ENCODE measurements at places on chromosomes 5 and 9.
A peak's percentile ranks its signal among the peaks of the same experiment; 100 is the strongest.

DNA sequence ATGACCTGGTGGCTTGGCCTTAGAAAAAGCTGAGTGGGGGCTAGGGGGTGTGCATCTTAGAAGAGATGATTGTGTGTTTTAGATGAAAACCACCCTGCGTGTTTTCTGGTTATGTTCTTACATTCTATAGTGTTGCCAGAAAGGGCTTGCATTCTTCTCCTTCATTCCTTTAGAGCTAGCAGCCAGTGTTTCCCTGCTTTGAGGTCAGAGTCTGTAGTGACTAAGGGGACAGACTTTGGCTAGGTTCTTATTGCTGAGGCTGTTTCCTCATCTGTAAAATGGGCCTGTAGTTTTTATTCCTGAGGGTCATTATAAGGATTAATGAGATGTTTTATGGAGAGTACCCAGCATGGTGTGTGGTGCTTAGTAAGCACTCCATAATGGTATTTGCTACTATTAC is 6.4 kb downstream of the MAST4 start:
- no peak for DNase-seq

GRCh38 chr5:135951257-135951656 is 3.5 kb downstream of the LECT2 start:
- no peak for DNase-seq

DNA sequence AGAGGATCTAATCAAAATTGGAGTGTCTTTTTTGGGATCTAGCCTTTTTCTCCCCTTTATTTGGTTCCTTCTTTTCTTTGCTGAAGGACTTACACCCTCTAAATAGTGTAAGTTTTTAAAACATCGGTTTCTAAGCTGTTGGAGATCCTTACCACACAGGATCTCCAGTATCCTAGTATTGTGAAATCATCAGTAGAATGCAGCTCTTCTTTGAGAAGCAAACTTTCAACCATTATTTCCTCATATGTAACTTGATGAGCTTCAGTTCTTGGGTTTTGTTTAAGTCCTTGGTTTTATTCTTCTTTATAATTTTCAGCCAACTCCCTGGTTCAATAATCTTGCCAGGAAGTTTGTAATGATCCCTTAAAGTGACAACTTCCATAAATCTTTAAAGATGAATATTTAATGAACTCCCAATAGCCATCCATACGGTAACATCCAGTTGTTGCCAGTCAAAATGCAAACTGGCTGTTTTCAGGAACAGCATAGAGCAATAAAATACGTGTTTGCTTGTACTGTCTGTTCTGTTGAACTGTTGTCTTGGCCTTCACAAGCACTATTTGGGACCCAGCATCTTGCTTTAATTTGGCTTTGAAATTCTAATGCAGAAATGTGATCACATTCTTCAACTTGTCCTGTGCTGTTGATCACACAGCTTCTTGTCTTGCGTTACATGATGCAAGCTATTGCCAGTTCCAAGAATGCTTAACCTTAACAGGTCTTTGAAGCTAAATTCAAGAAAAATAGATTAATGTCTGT is 34.8 kb upstream of the TTC23L start:
- no peak for DNase-seq

DNA sequence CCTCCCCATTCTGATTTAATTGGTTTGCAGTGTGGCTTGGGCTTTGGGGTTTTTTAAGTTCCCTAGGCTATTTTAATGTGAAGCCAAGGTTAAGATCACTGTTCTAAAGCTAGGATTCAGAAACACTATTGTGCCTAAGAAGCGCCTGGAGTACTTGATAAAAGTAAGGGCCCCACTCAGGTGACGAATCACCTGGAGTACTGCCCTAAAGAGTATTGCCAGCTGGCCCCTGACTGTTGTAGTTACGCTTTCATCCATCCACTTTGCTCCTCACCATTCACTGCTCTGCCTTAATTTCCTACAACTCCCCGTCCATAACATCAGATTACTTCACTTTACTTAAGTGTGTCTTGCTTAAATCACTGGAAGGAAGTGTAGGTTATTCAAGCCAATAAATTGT is 119.3 kb downstream of the CD180 start:
- no peak for DNase-seq

DNA sequence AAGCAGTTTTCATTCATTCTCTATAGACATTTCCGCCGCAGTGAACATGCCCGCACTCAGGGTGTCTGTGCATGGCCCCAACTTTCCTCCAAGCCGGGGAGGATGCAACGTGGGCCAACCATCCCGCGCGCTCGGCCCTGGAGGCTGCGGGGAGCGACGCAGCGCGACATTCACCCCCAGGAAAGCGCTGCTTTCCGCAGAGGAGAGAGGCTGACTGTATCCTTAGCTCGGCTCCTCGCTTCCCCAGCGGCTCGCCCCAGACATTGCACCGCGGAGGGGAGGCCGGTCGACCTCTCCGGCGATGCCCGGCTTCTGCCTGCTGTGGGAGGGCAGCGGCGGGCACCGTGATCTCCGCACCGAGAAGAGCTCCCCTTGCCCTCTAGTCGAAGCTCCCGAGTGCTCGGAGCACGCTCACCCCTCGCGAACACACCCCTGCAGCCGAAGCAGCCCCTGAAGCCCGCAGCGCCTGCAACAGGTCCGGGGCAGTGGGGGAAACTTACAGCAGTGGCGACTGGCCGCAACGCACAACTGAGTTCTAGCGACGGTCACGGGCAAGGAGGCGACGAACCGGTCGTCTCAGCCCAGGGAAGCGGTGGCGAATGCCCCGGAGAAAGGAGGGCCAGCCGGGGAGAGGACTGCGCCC is 600 bp downstream of the ENC1 start:
- DNase-seq = no peak

DNA sequence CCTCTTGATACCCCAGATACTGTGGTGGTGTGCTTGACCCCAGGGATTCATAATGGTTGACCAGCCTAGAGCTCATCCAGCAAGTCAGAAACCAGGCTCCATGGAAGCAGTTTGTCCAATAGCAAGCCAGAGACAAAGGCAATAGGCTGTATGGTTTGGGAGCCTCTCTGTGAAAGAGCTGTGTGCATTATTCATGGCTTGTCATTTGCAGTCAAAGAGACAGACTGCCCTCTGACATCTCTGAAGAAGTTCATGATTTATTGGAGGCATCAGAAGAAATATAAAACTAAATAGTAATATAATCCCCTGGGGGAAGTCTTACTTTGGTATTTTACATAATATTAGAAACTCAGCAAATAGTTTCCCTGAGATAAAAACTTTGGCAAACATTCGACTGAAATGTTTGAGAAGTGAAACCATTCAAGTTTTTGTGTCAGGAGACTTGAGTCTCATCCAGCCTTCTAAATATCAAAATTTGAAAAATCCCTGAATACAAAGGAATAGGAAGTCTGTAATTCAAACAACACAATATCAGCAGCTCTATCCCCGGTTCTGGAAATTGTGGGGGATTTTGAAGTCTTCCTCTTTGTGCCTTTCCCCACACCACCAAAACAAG is 250.3 kb downstream of the ZSWIM6 start:
- DNase-seq = no peak

GRCh38 chr5:122078116-122079110 is at the start of gene LOX:
LOX (minus strand) TSS chr5:122078259; CDS start chr5:122077985, 274 bp downstream.
- DNase-seq = no peak

GRCh38 chr5:175718401-175719108 is 60.7 kb downstream of the HRH2 start:
- peak; percentile 25 for DNase-seq

GRCh38 chr9:107518037-107518807 is 28.7 kb upstream of the KLF4 start:
- no peak for DNase-seq

DNA sequence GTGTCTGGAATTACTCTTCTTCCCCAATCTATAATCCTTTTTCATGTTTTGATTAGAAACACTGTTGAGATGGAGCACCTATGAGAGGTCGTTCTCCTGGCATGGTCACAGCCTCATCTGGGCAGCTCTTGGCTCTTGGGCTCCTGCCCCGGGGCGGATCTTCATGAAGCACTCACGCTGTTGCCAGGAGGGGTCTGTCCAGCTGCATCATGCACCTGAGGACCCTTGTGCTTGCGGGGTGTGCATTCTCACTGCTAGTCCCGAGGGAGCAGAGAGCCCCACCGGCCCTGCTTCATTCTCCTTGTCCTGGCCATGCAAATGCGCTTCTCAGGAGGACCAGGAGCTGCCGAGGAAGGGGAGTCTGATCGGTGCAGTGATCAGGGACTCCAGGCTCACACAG is 117.6 kb upstream of the S1PR3 start:
- DNase-seq = no peak

DNA sequence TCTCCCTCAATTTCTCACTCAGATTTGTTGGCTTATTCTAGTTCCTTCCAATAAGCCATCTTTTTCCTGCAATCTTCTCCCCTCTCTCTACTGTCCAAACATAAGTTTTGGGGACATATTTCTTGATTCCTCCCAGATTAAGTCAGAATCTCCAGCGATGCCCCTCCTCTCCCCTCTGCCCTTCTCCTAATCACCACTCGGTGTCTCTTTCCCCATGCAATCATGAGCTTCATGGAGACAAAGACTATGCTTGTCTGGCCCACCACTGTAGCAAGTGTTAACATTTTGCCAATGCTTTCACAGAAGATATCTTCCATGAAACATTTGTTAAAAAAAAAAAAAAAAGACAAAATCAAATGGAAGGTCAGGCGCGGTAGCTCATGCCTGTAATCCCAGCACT is 42.4 kb downstream of the PDE6A start:
- no peak for DNase-seq

DNA sequence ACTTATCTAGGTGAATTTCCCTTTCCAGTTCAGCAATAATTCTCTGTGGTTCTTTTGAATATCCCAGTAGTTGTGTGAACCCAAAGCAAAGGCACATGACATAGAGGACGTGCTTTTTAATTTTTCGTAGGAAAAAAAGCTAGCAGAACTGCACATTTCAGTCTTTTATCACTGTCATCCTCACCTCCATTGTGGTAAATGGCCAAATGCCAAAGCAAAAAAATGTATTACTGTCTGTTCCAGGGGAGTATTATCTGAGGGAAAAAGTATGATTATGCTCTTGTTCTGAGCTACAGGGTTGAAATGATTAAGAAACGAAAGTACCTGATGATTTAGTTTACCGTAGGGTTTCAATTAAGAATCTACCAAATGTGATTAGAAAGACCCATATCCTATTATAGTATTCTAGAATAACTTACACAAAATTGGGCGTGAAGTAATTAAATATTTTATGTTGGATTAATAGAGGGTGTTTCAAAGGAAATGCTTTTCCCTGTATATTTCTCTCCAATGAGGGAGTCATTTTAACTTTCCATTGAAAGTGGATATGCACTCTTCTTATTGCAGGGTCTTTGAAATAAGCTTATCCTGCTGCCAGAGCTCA is 62.7 kb downstream of the CAVIN4 start:
- DNase-seq = no peak

GRCh38 chr9:76176171-76176570 is 218.1 kb downstream of the RFK start:
- no peak for DNase-seq

GRCh38 chr5:138188626-138189025 is 9.7 kb downstream of the KIF20A start:
- DNase-seq = no peak

GRCh38 chr9:35162605-35163315 is 951 bp downstream of the UNC13B start:
- DNase-seq = no peak

DNA sequence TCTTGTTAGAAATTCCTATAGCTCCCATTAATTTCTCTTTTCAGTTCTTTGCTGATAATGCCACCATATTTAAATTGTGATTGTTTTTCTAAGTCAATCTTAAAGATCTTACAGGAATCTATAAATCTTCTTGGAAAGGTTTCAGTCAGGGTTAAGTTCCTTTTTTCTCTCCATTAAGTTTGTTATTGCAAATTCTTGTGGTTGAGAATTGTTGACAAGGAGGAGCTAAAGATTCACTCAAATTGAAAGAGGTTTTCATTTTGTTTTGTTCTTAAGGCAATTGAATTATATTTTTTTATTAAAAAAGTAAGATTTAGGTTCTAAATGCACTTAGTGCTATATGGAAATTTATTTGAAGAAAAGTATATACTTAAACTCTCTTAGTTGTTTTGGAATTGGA is 213.4 kb downstream of the PRR16 start:
- DNase-seq = no peak

DNA sequence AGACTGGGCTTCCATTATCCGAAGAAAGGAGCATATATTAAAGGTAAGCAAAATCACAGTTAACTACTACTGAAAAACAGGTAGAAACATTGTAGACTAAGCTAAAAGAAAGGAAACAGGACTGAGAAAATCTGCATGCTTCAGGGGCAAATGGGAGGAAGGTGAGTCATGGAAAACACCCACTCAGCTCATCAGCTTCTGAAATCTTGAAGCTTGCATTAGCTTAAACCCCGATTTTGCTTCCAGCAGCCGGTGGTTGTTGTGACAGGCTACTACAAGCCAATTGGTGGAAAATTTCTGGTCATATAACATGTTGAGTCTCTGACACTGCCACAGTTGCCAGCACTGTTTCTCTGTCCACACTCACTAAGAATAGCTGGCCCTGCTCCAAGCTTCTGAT is 179.6 kb upstream of the PUM3 start:
- no peak for DNase-seq

- DNase-seq = no peak
Measured at GRCh38 chr5:110159202-110159601, 469.5 kb downstream of the MAN2A1 start.

DNA sequence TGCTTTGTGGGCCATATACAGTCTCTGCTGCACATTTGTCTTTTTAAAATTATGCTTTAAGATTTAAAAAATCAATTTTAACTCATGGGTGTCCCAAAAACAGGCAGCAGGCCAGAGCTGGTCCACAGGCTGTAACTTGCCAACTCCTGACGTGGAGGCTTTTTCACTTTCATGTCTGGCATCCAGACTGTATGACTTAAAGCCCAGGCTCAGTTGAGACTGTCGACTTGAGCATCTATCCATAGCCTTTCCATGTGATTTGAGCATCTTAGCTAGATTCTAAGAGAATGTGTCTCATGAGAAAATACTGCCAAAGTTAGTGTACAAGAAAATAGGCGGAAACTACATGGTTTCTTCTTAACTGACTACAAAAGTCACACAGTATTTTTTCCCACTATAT is 559.0 kb upstream of the TUSC1 start:
- DNase-seq = no peak

- DNase-seq = no peak
Measured at GRCh38 chr5:99019254-99019653, 90.4 kb upstream of the CHD1 start.

DNA sequence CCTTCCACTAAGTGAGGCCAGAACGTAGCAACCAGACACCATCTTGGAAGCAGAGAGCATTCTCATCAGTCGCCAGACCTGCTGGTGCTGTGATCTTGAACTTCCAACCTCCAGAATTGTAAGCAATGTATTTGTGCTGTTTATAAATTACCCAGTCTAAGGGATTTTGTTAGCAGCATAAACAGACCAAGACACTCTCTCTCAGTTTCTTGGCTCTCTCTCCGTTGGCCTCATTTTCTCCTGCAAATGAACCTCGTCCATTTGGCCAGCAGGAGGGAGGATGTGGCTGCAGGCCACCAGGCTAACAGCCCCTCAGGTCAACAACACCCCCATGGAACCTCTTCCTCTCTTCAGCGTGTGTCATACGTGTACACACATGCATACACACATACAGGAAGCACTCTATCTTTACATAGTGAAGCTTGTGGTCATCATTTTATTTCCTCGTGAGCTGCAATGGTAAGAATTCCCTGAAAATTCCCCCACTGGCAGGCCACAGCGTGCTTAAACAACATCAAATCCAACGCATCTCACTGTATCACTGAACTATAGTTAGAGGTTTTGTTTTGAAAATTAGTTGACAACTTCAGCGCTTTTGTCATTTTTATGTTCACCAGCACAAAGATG is 62.8 kb upstream of the PPP1R26 start:
- no peak for DNase-seq

- DNase-seq = no peak
Measured at GRCh38 chr9:21968331-21969010, 25.7 kb downstream of the CDKN2A start.

All from stimulated activated CD8-positive, alpha-beta memory T cell treated with anti-CD3 and anti-CD28 coated beads, Interleukin-15, amount 100 ng/mL, for 1 hour (primary cell).